GM03348 (cell line): ENCODE measurements at places on chromosomes 5 and 9.

- DNase-seq, result peak; percentile 88
Observed at GRCh38 chr5:172412724-172413286, 41.5 kb downstream of the SH3PXD2B start.

GRCh38 chr5:155959082-155959481, 367.9 kb upstream of the SGCD start:
- no peak for DNase-seq

DNA sequence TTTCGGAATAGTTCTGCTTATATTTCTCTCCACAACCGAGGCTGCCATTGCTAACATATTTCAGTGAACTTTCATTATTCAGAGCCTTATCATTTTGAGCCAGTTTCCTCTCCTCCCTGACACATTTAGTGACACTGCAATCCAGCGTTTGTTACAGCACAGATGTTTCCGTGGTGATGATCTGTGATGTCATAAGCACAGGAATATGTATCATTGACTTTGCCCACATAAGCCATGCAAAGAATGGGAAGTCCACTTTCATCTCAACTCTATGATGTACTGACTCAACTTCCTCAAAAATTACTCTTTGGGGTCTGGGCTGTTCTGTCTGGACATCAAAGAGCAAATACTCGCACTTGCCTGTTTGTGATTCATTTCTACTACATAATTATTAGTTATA, 291.8 kb downstream of the EBF1 start:
- no peak for DNase-seq

- DNase-seq, result no peak
Observed at GRCh38 chr5:142032747-142033631, 20.2 kb upstream of the GNPDA1 start.

GRCh38 chr5:136246632-136247031, 53.7 kb upstream of the SMIM32 start:
- DNase-seq, result no peak

GRCh38 chr9:88673886-88674285, 138.9 kb downstream of the NXNL2 start:
- no peak for DNase-seq
